ENCODE measurements at places on chromosomes 6 and 20. TPM values are rescaled to one million over a fixed set of nuclear protein-coding genes. Genes with fewer than 3 reads are reported as not detected.
A peak's percentile ranks its signal among the peaks of the same experiment; 100 is the strongest.

ULBP3 gene
- 2.9 TPM for total RNA-seq

HLA-DRA gene
- total RNA-seq: 455 TPM

TFAP2C gene
- total RNA-seq: 0.31 TPM

EYS gene
- 0.31 TPM for total RNA-seq

RMND1 gene
- 18.5 TPM for total RNA-seq

ANGPT4 gene
- total RNA-seq: 0.27 TPM

EEF1A1 gene
- 6,940 TPM for total RNA-seq

- no peak for DNase-seq
Observed at GRCh38 chr6:95515975-95516374, 61.4 kb upstream of the MANEA start.

DNA sequence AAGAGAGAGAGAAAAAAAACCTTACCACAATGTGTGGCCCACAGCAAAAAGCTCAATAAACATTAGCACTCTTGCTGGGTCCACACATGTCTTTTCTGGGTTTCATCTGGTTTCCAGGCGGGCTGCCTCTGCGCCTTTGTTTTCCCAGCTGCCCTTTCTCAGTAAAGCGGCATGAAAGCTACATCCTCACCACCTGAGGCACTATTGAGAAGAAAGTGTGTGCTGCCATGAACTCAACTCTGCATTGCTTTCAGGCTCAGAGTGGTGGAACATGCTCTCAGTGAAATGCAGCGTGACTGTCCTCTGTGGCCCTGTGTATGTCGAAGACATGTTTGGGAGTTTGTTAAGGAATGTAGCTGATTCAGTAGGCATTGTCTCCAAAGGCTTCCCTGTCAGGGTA, 102.3 kb downstream of the LYRM2 start:
- DNase-seq: no peak

- no peak for DNase-seq
Observed at GRCh38 chr6:100335991-100336390, 128.7 kb downstream of the SIM1 start.

DNA sequence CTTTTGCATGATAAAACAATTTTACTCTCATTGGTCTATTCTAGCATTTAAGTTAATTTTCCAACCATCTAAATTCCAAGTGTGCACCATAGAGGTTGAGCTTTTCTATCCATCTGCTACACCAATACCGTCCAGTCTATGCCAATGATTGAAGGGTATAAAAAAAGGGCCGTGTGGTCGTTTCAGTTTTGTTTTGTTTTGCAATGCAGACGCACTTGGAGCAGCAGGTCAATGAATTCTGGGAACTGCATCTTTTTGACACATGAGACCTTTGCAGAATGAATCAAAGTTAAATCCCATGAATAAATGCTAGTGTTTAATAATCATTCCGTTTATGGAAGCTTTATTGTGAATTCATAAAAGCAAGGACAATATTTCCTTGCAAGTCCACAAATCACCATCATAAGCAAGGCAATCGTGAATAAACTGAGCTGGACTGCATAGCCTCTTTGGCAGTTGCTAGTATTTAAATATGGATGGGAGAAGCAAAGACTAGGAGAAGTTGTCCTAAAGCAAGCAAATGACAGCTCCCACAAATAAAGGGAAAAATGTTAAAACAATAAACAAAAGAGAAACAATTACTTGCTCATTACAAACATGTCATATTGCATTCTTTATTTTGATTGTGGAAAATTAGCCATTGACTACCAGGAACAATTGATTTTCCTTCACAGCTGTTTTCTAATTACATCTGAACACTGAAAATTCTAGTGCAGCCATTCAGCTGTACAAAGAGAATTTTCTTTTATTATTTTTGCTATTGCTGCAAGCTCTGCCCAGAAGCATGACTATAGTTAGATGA, 649.7 kb upstream of the GJE1 start:
- DNase-seq: no peak

GRCh38 chr6:11370191-11371018, 137.9 kb upstream of the NEDD9 start:
- no peak for DNase-seq

DNA sequence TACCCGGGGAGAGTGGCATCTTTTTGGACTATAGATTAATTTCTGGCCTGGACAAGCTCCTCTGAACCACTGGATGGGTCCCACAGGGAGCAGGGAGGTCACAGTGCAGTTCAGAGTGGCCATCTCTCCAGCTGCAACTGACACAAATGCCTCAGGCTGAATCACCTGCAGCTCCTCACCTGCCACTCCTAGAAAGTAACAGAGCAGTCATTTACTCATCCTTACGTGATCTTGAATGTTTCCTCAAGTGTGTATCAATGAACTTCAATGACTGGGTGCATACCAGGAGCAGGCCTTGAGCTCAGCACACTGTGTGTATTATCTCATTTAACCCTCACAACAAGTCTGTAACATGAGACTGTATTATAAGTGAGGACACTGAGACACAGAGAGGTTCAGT, 40.0 kb upstream of the SIRPG start:
- DNase-seq: no peak

GRCh38 chr6:6661684-6662083, 73.2 kb downstream of the LY86 start:
- DNase-seq: peak; percentile 73

DNA sequence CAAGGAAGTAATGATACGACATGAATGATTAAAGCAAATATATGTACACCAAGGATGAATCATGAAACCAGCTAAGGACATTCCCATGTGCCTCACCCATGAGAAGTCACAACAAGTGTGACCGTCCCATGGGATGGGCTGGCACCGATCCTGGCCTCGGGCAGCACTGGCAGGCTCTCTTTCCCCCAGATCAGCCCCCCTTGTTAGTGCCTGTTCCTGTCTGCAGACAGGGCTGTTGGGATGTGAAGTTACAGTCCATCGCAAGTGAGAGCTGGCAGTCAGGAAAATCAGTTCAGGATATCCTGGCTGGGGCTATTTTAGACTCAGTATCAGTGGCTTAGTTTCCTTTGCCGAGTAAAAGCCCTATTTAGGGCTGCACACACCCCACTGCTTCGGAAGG, 129.2 kb upstream of the SNX9 start:
- DNase-seq: no peak

- DNase-seq: no peak
Observed at GRCh38 chr6:81761197-81761596, 8.7 kb upstream of the TENT5A start.

DNA sequence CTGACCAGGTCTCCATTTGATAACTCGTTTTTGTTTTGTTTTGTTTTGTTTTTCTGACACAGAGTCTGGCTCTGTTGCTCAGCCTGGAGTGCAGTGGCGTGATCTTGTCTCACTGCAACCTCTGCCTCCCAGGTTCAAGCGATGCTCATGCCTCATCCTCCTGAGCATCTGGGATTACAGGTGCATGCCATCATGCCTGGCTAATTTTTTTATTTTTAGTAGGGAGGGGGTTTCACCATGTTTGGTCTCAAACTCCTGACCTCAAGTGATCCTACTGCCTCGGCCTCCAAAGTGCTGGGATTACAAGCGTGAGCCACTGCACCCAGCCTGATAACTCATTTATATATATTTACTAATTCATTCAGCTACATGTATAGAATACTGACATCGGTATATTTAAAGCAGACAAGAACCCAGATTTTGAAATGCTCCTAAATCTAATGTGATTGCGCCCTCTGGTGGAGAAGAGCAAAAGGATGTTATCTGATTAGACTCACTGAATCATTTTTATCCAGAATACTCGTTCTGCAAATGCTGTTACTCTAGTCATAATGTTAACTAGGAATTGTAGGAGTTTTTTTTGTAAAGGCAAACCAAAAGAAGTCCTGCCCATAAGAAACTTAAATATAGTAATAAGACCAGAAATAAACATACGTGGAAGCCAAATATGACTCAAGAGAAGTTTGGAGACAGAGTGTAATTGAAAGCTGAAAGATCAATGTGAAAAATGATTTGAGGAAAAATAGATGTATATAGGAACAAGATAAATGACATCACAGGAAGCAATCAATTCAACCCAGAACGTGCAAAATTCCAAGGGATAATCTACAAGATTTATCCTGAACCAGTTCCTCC, 5.3 kb upstream of the COL12A1 start:
- no peak for DNase-seq

DNA sequence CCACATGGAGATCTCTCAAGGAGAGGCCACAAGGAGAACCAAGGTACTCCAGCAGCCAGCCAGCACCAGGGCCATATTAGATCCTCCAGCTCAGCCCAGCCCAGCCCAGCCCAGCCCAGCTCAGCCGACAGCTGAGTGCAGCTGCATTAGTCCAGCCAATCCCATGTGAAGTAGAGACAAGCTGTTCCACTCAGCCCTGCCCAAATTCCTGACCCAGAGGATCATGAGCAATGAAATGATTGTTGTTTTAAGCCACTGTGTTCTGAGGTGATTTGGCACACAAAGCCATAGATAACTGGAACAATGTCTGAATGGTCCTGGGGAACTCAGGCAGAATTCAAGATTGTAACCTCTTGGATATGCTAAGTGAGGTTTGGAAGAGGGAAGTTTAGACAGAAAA, 59.5 kb upstream of the BMP2 start:
- DNase-seq: peak; percentile 60
